ENCODE measurements at places on chromosomes 16 and 17.

DNA sequence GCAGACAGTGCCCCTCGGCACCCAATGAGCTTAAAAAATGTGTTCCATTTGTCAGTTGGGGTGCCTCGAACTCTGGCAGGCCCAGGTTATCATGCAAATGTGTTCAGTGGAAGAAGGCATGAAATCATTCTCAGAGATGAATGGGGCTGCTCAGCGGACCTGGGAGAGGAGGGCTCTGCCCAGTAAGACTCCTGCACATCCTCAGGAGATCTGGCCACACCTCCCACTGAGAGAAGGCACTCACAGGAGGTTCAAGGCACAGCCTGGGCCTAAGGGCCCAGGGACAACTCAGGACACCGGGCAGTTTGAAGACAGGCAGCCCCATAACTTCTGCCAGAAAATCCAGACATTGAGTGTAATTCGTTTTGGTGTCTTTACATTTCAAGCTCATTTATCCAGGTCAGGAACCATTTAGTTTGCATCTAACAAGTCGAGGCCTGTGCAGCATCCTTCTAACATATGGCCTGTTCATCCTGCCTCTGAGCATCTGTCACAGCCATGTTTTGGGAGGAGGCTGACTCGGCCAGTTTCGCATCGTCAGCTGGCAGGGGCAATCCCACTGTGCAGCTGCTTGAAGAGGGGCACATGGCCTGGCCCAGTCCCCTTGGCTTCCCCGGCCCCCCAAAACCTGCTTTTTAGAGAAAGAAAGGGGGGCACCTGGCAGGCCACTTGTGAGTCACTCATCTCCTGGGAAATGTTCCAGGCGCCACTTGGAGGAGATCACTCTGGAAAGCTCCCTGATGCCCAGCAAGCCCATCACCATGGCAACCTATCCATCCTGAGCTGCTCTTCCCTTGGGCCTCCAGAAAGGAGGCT lies 31.2 kb upstream of the BCAR1 start:
- DNase-seq, result no peak

- no peak for DNase-seq
These were observed 76.3 kb downstream of the LITAF start for GRCh38 chr16:11510178-11510973.

DNA sequence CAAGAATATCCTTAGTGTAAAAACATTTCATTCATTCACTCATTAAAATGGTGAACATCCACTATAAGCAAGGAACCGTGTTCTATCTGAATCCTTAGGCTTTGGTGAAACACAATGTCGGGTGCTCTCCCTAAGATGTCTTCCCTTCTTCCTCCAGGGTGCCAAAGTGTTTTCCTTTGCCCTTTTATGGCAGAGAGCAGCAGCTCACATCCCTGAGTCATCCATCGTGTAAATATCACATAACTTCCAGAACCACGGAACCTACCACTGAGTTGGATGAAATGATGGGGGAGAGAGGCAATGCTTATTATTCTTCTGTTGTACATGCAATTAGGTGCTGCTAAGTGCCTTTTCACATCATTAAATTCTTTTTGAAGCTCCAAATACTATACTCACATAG lies 50.2 kb downstream of the DNAH3 start:
- no peak for DNase-seq

DNA sequence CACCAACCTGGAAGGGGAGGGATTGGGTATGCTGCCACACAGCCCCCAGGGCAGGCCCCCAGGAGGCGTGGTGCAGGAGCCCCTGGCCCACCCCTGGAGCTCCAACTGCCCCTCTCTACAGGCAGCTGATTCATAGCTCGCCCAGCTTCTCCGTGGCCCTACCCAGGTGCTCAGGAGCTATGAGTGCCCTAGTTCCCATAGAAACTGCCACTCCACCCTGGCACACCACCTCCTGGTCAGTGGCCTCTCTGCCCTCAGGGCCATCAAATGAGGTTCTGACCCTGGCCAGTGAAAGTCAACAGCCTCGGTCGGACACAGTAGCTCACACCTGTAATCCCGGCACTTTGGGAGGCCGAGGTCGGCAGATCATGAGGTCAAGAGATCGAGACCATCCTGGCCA lies 18.0 kb downstream of the CNGB1 start:
- DNase-seq, result no peak

DNA sequence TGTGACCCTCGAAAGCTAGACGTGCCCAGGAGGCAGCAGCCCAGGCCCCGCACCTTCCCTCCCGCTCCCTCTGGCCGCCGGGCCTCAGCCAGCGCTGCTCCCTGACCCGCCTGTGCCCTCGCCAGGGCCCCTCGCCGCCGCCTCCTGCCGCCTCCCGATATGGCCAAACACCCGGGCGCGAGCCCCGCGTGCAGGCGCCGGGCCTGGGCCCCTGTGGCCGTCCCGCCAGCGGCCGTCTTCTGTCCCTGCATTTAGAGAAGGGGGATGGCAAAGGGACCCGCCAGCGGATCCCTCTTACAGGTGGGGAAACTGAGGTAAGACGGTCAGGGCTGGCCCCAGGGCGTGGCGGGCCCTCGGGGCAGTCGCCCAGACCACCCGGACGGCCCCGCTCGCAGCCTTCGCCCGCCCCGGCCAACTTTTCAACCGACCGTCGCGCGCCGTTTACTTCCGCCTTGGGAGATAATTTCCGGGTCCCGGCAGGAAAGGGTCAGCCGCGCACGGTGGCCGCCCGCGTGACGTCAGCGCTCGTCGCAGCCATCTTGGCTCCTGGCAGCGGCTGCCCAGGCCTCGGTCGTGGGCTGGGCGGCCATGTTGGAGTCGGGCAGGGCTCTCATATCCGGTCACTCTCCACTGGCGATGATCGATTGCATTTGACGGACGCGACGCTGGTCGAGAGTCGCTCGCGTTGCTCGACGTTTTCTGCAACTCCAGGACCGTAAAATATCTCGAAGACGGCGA lies 7.0 kb upstream of the GNG13 start:
- DNase-seq, result peak; percentile 90

DNA sequence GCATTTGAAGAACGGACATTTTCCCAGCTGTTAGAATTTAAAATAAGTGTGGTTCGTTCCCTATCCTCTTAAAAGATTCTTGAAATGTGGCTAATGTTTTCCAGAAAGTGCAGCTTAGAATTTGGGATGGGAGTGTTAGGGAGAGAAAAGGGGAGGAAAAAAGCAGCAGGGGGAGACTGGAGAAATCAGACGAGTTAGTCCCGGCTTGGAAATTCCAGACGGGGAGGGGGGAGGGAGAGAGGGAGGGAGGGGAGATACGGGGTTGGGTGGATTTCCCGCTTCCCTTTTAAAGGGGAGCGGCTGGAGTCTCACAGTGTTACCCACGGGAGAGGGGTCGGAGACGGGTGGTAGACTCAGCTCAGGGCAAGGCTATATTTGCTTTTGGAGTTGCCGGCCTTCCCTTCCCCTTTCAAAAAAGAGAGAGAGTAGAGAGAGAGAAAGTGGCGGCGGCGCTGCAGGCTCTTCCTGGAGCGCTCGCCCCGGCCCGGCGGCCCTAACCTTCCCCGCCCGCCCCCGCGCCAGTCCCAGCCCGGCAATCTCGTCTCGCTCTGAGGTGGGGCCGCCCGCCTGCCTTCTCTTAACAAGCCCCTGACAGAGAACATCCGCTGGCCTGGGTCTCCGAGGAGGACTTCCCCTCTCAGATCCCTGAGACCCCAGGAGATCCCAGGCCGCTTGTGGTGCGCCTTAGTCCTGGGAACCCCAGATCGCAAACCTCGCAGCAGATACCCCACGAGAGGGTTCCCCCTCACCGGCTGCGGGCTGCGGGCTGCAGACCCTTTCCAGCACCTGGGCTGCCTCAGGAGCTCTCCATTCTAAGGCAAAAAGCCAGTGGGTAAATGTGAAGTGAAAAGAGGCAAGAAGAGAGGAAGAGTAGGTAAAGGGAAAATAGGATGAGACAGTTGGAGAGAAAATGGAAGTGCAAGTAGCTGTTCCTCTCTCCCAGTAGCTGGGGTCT lies 6.6 kb downstream of the IGF2BP1 start:
- no peak for DNase-seq

GRCh38 chr16:1923299-1924034 lies 5.3 kb upstream of the HS3ST6 start:
- no peak for DNase-seq

DNA sequence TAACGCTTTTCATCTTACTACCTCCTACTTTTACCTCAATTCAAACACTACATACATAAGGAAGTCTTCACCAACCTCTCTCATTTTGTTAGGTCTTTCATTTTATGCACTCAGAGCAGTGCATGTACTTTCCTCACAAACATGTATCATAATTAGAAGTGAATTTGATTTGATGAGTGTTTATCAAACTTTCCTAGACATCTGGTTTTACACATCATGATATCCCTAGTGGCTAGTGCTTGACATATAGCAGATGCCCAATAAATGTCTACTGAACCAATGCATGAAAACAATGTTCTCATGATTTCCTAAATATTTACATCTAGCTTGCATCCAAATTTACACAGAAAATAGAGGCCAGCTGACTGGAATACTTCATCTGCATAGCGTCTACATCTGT lies 323.4 kb upstream of the KIF2B start:
- no peak for DNase-seq

GRCh38 chr17:74449773-74450172 lies 16.7 kb upstream of the CD300A start:
- no peak for DNase-seq

DNA sequence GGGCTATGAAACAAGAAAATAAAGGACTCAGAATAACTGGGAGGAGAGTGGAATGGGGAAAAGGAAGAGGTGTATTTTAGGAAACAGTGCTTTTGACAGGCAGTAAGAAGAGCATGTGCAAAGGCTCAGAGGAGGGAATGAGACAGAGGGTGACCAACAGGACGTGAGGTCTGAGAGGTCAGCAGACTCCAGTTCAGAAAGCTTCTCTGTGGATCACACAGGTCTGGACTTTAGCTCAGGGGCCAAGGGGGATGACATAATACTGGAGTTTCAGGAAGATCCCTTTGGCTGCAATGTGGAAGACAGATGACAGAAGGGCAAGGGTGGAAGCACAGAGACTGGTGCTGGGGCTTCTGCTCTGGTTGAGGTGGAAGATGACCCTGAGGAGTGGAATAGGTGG lies 489.9 kb upstream of the CDH5 start:
- DNase-seq, result no peak

- DNase-seq, result no peak
These were observed 59.3 kb downstream of the RNF213 start for GRCh38 chr17:80319999-80320344.

GRCh38 chr16:2339521-2340484 lies 725 bp downstream of the ABCA3 start:
- DNase-seq, result peak; percentile 45

DNA sequence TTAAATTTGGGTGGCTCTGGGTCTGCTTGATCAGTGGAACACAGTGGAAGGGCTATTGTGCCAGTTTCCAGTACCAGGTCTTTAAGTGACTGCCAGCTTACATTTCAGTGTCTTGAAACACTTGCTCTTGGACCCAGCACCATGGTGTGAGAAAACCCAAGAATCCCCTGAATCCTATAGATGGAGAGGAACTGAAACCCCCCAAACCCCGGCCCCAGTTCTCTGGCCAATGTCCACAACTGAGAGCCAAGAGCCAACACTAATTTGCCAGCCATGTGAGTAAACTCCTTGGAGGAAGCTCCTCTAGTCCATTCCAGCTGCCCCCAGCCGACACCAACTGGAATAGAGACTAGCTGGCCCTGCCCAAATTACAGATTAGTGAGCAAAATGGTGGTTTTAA lies 2.4 kb upstream of the ARL2BP start:
- DNase-seq, result no peak

DNA sequence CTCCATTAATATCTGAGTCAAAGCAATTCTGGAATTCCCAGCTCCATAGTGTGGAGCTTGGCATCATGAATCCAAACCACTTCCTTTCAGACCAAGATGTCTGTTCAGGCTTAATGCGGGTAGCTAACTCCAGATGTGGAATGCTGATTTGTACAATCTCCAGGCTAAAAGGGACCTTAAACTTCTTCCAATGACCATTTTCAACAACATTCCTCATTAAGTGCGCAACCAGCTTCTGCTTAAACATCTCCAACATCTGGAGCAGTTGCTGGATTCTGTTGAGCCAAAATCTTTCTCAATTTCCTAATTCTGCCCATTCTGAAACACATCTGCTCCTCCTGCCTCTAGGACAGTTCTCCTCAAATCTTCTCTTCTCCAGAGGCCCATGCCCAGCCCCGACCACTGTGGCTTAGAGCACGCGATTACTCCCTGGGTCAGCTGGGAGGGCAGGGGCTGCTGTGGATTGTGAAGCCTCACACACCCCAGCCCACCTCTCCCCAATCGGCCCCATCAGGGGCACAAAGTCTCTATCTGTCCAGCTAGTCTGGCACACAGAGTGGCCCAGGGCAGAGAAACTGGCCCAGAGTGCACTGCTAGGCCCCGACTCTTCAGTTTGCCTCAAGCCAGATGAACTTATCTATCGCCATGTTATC lies 36.2 kb downstream of the ASPA start:
- no peak for DNase-seq

- peak; percentile 66 for DNase-seq
These were observed 19.6 kb upstream of the TNFRSF13B start for GRCh38 chr17:16991349-16992009.

GRCh38 chr17:32208436-32208835 lies 57.2 kb upstream of the RHBDL3 start:
- no peak for DNase-seq

GRCh38 chr16:87703071-87703470 lies 62.7 kb downstream of the KLHDC4 start:
- no peak for DNase-seq

GRCh38 chr17:14261406-14261805 lies 24.7 kb upstream of the CDRT15 start:
- DNase-seq, result no peak

- DNase-seq, result no peak
These were observed 19.3 kb downstream of the ARL2BP start for GRCh38 chr16:57264381-57264780.

- no peak for DNase-seq
These were observed 56.8 kb downstream of the SLC47A1 start for GRCh38 chr17:19590451-19590850.

- DNase-seq, result no peak
These were observed 56.7 kb upstream of the NOG start for GRCh38 chr17:56536766-56537165.

- DNase-seq, result no peak
These were observed 35.7 kb downstream of the GSE1 start for GRCh38 chr16:85648805-85649204.

DNA sequence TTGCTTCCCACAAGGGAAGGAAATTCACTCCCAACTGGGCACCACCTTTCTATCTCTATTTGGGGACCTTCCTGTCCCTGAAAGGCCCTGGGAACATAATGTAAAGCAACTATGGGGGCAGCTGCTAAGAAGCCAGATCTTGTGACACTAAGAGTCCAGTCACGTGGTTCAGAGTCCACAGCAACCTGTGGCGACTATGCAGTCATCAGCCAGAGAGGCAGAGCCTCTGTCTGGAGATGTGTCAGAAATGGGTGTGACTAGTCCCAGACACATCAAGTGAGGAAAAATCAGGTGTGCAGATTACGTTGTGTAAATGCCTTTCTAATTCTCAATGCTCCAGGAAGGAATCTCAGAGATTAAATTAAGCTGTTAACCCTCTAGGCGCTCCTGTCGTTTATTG lies 26.6 kb upstream of the SKAP1 start:
- DNase-seq, result peak; percentile 66
